ENCODE measurements at places on chromosomes 6 and 20. TPM values are rescaled to one million over a fixed set of nuclear protein-coding genes. Genes with fewer than 3 reads are reported as not detected.

The BPI gene
- 0.22 TPM for total RNA-seq

The POU3F2 gene
- not detected for total RNA-seq

The TSPO2 gene
- not detected for total RNA-seq

The MRAP2 gene
- not detected for total RNA-seq

The DEFB124 gene
- not detected for total RNA-seq

The COL11A2 gene
- total RNA-seq: 0.68 TPM

The GHRH gene
- not detected for total RNA-seq

The RBM24 gene
- total RNA-seq: 5.3 TPM

GRCh38 chr20:54766483-54766882, 291.1 kb downstream of the DOK5 start:
- no peak for DNase-seq
- no peaks in the 10 kb centered on the region for H3K36me3 ChIP-seq
- no peaks in the 10 kb centered on the region for H3K4me1 ChIP-seq
- no peak overlapping the region for H3K27ac ChIP-seq
- no peaks in the 10 kb centered on the region for H3K27me3 ChIP-seq

DNA sequence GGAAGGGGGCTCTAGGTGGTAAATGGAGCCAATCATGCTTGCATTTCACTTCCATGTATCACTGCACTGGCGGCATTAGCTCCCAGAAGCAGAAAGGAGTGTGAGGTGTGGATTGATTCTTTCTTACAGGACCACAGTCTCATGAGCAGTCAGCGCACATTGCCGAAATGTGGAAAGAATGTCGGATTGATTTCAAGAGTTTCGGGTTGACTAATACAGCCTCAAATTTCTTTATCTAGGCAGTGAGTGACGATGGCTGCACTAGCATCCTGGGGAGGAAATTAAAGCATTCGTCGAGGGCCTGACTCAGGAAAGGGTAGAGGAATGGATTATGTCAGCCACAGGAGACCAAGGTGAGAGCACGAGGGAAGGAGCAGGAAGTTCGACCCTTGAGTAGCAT, 222.8 kb upstream of the CDYL start:
- H3K36me3 ChIP-seq: no peaks in the 10 kb centered on the region
- no peaks in the 10 kb centered on the region for H3K27me3 ChIP-seq

GRCh38 chr20:44748005-44748370, 2.3 kb downstream of the KCNK15 start:
- peaks cover 21% of the 10 kb centered on the region for H3K4me1 ChIP-seq
- no peak for DNase-seq
- peak overlapping the region; percentile 74 for H3K27ac ChIP-seq
- no peaks in the 10 kb centered on the region for H3K36me3 ChIP-seq
- no peak overlapping the region for H3K4me3 ChIP-seq

DNA sequence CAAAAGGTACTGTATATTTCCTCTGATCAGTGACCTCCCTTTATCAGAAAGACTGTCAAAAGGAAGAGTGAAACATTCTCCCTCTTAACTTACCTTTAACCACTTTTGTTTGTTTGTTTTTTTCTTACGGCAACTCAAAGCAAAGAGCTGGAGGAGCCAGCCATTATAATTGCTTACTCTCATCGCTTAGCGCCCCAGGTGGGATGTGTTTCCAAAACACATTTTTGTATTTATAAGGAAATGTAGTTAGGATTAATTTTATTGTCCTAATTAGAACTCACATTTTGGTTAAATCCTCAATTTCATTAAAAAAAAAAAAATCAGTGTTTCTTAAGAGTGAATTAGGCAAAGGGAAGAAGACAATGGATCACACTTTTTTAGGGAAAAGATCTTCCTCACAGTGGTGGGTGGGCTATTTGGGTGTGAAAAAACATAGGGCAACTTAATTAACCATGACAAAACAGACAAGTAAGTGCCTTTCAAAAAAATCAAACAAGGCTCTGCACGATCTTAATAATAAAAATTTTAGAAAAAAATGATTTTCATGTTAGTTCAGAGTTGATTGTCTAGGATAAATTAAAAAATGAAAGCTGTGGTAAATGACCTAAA, 1.2 kb upstream of the PHACTR2 start:
- H3K27me3 ChIP-seq: no peaks in the 10 kb centered on the region
- H3K4me1 ChIP-seq: peaks cover 29% of the 10 kb centered on the region
- no peaks in the 10 kb centered on the region for H3K36me3 ChIP-seq
- no peak overlapping the region for H3K4me3 ChIP-seq
- no peak for DNase-seq
- H3K27ac ChIP-seq: peak overlapping the region; percentile 98

DNA sequence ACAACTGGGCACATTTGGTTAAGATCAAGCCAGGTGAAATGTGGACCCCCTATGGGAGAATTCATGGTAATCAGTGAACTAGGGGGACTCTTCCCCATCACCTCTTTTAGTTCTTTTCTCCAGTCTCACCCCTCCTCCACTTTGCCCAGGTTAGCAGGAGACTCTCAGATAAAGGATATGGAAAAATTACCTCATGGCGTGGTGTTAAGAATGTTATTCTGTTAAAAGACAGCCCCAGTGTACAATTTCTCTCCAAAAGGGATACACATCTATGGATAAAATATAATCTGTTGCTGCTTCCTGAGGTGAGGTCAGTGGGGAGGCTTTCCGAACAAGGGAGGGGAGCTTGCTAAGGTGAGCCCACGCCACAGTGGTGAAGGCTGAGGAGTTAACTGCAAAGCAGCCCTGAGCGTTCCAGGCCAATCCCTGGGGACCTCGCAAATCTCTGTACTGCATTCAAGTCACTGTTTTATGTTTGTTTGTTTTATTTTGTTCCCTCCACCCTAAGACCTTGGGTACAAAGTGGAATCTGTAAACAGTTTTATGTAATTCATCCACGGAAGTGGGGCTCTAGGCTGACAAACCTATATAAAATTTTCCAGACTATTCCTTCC, 52.0 kb downstream of the ADGRF1 start:
- H3K4me1 ChIP-seq: peaks cover 28% of the 10 kb centered on the region
- H3K36me3 ChIP-seq: no peaks in the 10 kb centered on the region
- peak overlapping the region; percentile 46 for H3K27ac ChIP-seq
- H3K4me3 ChIP-seq: no peak overlapping the region
- no peaks in the 10 kb centered on the region for H3K27me3 ChIP-seq
- no peak for DNase-seq

DNA sequence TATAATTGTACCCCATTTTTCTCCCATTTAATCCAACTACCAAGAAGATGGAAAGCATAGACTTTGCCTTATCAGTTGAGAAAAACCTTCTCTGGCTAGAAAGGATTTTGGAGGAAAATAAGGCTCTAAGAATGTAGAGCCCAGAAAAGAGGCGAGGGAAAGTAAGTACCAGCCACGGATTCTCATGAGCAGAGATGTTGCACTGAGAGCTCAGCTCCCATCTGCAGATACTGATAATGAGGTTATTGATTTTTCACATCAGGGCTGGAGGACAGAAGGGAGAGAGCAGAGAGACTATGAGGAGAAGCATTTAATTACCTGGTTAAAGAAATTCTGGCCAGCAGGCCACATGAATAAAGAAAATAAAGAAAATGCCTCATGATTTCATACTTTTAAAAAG, 104.4 kb upstream of the FAM184A start:
- H3K27me3 ChIP-seq: no peaks in the 10 kb centered on the region
- peaks cover 4% of the 10 kb centered on the region for H3K4me1 ChIP-seq
- no peak overlapping the region for H3K4me3 ChIP-seq
- no peak for DNase-seq

DNA sequence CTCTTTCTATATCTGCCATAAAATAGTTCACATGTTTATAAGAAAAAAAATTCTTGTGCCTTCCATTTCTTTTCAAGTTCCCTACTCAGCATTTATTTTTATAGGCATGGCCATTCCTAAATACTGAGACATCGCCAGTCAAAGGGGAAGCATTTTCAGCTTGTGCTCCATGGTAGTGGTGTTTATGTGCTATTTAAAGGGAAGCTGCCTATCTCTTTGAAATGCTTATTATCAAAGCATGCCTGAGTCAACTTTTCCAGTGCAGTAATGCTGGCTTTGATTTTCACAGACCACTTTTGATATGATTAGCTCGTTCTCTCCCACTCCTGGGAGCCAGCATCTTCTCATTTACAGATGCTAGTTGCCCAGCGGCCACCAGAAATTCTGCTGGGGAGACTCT, 124.1 kb upstream of the RIN2 start:
- H3K4me1 ChIP-seq: no peaks in the 10 kb centered on the region
- DNase-seq: no peak
- no peak overlapping the region for H3K27ac ChIP-seq

DNA sequence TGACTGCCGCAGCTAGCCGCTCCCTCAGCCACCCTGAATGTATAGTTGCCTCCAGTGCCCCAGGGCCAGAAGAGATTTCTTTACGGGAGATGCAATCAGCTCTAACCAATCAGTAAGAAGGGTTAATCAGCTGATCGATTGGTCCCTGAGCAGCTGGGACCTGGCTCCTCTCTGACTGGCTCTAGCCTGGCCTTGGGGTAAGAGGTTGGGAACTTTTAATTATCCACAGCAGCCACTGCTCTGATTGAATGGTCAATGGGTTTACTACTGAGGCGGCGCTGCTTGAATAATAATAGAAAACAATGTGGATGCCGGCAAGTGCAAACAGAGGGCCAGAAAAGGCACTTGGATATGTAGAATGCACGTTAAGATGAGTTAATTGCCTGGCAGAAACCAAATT, 99.8 kb downstream of the TFAP2A start:
- H3K4me3 ChIP-seq: no peak overlapping the region
- no peak overlapping the region for H3K27ac ChIP-seq
- no peaks in the 10 kb centered on the region for H3K36me3 ChIP-seq
- H3K27me3 ChIP-seq: no peaks in the 10 kb centered on the region

DNA sequence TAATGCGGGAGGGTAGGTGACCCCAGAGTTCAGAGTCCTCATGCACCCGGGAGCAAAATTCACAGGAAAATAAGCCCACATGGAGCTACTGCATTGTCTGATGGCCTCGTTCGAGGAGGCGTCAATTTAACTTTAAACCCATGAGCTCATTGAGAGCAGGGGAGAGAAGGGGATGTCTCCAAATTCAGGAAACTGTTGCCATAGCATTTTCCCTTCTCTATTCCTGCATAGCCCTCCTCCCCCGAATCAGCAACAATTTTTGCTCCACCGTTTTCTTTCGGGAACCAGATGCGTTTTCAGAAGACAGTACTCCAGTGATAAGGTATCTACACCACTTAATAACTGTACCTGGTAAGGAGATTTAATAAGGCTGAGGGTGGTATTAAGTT, 324 bp upstream of the LAMP5 start:
- DNase-seq: no peak
- H3K27me3 ChIP-seq: no peaks in the 10 kb centered on the region
- no peaks in the 10 kb centered on the region for H3K36me3 ChIP-seq
- no peak overlapping the region for H3K27ac ChIP-seq
- H3K4me3 ChIP-seq: no peak overlapping the region

- peaks cover 6% of the 10 kb centered on the region for H3K36me3 ChIP-seq
- H3K27me3 ChIP-seq: no peaks in the 10 kb centered on the region
- no peak overlapping the region for H3K4me3 ChIP-seq
- H3K27ac ChIP-seq: no peak overlapping the region
- no peak for DNase-seq
These were observed 21.7 kb downstream of the CSNK2A1 start for GRCh38 chr20:521860-522259.

GRCh38 chr6:105603788-105604586, 201.1 kb upstream of the PREP start:
- no peak for DNase-seq
- no peak overlapping the region for H3K27ac ChIP-seq
- H3K4me1 ChIP-seq: peaks cover 7% of the 10 kb centered on the region
- no peaks in the 10 kb centered on the region for H3K36me3 ChIP-seq
- no peaks in the 10 kb centered on the region for H3K27me3 ChIP-seq

DNA sequence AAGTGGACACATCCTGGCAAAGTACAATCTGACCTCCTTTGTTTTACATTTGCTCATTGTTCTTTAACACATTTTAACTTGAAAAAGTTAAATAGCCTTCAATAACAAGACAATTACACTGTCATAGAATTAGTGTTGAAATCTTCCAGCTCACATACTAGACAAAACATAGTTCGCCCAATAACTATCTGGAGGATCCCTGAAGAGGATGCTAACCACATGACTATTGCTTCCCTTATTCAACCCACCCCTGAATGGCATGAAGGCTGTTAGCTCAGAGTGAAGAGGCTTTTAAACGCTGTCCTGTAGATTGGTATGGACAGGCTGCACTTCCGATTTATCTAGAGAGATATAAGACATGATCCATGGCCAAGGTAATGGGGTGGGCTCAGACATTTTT, 15.0 kb upstream of the DSE start:
- no peaks in the 10 kb centered on the region for H3K4me1 ChIP-seq
- H3K27me3 ChIP-seq: no peaks in the 10 kb centered on the region
- H3K27ac ChIP-seq: no peak overlapping the region
- no peak for DNase-seq

GRCh38 chr20:51143652-51144051, 120.7 kb upstream of the KCNG1 start:
- no peak overlapping the region for H3K4me3 ChIP-seq
- no peaks in the 10 kb centered on the region for H3K4me1 ChIP-seq
- H3K27ac ChIP-seq: no peak overlapping the region
- H3K36me3 ChIP-seq: no peaks in the 10 kb centered on the region

All from thyroid gland (tissue), 4 donors.